ENCODE measurements at places on chromosomes 12 and 14.

DNA sequence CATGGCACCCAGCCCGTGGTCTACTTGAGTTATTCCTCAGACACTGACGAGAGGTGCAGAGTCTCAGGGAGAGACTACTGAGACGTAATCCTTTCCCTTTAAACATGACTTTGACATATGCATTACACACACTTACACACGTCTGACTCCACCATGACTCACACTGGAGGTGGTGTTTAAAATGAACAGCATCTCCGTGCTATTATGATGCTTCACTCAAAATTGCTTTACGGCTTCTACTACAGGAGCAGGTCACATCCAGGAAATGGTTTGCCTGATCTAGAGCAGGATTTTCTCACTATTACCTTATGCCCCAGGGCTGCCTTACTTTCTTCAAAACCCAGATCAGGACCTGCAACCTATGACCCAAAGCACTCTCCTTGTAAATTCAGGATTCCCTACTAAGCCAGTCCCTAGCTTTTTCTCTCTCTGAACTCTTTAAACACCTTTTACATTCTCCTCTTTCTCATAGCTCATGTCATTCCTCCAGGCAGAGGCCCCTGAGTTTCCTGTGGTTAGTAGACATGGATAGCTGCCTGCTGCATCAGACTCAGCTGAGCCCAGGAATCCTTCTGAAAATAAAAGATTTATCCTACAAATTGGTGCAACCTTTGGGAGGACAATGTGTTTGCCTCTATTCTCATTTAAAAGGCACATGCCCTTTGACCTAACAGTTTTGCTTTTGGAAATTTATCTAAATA lies 31.2 kb downstream of the TMCC3 start:
- DNase-seq = no peak

GRCh38 chr14:60003991-60004390 lies 84.0 kb downstream of the LRRC9 start:
- DNase-seq = no peak

DNA sequence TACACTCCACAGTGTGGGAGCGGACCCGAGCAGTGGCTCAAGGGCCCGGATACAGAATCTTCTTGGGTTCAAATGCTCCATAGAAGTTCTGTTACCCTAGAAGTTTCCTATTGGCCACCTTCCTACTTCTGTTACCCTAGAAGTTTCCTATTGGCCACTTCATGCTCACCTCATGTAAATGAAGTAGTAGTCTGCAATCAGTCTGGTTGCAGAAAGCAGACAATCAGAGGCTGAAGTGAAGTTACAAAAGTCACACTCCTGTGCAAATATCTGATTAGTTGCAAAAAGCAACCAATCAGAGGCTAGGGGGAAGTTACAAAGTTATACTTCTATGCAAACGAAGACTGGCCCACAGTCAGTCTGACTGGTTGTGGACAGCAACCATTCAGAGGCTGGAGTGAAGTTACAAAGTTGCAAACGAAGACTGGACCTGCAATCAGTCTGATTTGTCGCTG lies 77.8 kb upstream of the CPNE8 start:
- DNase-seq = no peak

DNA sequence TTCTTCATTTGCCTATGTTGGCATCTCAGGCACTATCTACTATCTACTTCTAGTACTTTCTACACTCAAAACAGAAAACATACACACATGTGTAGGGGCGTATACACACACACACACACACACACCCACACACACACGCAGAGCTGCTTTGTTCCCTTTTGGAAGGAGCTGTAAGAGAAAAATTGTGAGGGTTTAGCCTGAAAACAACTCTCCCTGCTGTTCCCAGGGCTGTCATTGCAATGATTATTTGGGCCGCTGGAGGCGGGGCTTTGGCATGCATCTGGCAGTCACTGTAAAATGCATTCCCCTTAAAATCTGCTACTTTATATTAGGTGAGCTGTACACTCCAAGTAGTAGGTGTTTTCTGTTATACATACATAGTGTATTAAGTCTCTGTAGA lies 29.1 kb upstream of the SLC38A2 start:
- no peak for DNase-seq

- no peak for DNase-seq
These were observed 128.4 kb downstream of the FOXA1 start for GRCh38 chr14:37466623-37467088.

- DNase-seq = no peak
These were observed 16.8 kb downstream of the ATP5MC2 start for GRCh38 chr12:53659011-53659551.

- DNase-seq = peak; percentile 66
These were observed at the start of gene ZFHX2 for GRCh38 chr14:23551266-23552028. TSS of gene ZFHX2 (minus strand) at chr14:23551765. CDS start at chr14:23535325, 16,440 bp downstream.

GRCh38 chr12:82730953-82731459 lies 44.3 kb downstream of the TMTC2 start:
- DNase-seq = no peak

GRCh38 chr12:90652280-90652679 lies 302.7 kb downstream of the CCER1 start:
- no peak for DNase-seq

DNA sequence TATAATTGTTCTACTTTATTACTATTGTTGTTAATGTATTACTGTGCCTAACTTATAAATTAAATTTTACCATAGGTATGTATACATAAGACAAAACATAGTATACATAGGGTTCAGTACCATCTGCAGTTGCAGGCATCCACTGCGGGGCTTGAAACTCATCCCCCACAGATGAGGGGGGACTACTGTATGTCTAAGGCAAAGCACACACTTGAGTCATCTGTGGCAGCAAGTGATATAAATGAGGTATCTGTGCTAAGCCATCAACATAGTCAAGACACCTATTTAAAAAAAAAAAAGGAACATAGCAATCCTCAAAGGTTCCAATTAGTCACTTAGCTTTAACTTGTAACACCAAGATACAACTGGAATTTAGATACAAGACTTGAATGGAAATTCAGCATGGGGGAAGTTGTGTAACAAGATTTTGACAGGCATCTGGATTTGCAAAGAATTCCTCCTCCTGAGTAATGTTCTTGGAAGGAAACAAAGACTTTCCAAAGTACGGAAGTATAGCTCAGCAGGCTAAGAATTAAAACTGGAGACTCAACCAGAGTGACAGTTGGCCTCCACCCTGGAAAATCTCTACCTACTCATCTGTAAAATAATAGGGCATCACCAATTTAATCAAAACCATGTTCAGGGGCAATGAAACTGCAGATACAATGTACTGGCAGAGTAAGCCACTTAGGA lies 14.9 kb downstream of the DCAF5 start:
- no peak for DNase-seq

DNA sequence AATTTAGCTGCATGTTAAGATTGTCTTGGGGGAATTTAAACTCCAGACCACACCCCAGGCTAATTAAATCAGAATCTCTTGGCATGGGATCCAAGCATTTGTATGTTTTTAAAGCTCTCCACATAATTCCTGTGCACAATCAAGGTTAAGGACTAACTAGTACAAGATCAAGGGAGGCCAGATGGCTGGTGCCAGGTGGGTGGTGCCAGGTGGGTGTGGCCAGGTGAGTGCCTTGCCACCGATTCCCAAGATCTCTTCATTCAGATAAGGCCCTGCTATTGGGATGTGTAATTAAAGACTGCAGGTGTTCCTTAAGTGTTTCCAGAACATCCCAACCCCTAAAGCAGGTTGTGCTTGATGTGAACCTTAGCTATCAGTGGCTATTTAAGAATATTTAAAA lies 75.1 kb downstream of the NRXN3 start:
- DNase-seq = no peak

GRCh38 chr12:67909091-67909531 lies 80.1 kb upstream of the IFNG-AS1 start:
- no peak for DNase-seq

DNA sequence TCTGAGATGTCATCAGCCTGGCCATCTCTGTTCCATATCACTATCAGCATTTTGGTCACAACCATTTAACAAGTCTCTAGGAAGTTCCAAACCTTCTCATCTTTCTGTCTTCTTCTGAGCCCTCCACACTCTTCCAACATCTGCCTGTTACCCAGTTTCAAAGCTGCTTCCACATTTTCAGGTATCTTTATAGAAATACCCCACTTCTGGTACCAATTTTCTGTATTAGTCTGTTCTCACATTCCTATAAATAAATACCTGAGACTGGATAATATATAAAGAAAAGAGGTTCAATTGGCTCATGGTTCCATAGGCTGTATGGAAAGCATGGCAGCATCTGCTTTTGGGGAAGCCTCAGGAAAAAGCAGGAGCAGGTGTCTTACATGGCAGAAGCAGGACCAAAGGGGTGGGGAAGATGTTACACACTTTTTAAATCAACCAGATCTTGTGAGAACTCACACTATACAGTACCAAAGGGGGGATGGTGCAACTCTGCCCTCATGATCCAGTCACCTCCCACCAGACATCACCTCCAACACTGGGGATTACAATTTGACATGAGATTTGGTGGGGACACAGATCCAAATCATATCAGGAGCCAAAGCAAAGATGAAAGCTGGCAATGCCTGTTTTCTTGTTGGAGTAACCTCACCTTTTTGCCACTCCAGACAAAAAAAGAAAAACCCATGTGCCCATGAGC lies 37.4 kb downstream of the CREBL2 start:
- no peak for DNase-seq

GRCh38 chr14:55117803-55118441 lies 11.1 kb upstream of the LGALS3 start:
- DNase-seq = no peak

DNA sequence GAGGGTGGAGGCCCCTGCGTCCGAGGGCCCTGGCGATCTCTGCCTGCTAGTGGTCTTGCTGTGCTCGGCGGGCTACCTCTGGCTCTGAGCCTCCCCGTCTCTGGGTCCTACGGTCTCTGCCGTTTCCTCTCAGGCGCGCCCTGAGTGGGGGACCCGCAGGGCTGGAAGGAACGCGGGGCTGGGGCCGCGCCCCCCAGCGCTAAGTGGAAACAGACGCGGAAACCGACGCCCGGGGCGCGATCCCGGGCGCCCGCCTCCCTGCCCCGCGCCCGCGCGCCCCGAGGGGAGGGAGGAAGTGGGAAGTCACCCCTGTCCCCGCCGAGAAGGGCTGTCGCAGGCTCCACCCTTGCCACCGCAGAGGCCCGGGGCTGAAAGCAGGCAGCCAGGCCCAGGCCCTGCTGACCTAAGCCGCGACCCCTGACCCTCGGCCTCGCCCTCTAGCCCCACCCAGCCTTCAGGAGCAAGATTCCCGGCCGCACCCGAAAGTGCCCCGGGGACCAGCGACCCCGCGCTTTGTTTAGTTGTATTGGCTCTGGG lies 831 bp downstream of the CRIP1 start:
- DNase-seq = peak; percentile 66

GRCh38 chr14:33993246-33993645 lies 42.4 kb upstream of the EGLN3 start:
- DNase-seq = no peak

DNA sequence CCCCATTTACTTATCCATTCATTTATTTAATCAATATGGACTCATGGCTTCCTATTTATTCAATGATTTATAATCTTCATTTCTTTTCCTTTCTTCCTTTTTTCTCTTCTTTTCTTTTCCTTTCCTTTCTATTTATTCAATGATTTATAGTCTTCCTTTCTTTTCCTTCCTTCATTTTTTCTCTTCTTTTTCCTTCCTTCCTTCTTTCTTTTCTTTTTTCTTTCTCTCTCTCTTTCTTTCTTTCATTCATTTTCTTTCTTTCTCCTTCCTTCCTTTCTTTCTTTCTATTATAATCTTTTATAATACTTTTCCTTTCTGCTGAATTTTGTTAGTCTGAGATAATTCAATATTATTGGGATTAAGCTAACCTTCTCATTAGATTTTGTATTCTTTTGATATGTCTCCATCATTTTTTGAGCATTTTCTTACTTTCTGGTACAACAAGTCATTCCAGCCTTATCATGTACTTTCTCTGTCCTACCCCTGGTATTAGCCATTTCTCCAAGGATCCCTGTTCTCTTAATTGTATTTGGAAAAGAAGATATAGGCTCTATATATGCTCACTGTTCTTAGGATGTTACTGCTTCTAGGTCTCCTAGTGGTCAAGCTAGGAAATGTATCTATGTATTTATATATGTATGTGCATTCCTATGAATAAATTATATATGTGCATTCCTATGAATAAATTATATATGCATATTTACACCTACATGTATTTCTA lies 12.1 kb downstream of the LACRT start:
- no peak for DNase-seq

- DNase-seq = no peak
These were observed 157.2 kb downstream of the PAX9 start for GRCh38 chr14:36818794-36819384.

DNA sequence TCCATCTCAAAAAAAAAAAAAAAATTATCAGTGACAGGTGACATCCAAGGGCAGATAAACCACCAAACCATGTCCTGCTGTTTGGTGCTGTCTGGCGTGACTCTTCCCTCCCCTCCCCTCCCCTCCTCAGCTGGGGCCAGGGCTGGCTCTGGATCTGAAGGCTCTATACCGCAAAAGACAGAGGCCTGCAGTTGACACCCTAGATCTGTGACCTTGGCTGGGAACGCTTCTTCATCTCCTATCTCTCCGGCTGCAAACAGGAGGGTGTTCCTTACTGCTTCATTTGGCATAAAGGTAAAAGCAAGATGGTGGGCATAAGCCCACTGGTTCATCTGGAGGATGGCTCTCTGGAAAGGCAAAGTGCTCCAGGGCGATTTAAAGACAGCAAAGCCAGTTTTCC lies 126.8 kb upstream of the PRMT8 start:
- DNase-seq = no peak

DNA sequence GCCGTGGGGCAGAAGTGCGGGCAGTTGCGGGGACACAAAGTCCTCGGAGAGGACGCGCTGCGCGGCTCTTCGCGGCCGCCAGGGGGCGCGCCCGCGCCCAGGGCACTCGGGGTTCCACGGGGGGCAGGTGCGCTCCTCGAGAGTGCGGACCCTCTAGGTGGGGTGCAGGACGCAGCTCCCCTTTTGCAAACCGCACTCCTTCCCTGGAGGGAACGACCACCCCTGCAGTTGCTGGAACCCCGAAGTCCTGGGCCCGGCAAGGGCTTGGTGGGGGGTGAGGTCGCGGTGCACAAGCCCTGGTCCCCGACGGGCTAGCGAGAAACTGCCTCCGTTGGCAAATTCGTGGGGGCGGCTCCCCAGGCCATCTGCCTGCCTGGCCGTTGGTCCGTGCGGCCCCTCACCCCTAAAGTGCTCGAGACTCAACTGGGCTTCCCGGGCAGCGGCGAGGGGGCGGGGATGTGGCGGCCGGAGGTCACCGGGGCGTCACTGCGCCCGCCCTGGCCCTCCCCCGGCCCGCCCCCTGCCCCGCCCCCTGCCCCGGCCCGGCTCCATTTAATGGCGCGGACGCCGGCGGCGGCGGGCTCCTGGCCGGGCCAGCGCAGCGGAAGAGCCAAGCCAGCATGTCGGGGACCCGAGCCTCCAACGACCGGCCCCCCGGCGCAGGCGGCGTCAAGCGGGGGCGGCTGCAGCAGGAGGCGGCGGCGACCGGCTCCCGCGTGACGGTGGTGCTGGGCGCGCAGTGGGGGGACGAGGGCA lies at the start of gene ADSS1:
Gene ADSS1 (plus strand): TSS at position 579 of the 756 bp plus-strand sequence. CDS start 42 bp downstream, at position 621.
- peak; percentile 44 for DNase-seq

- DNase-seq = no peak
These were observed 232.2 kb downstream of the NUAK1 start for GRCh38 chr12:105906561-105906960.

DNA sequence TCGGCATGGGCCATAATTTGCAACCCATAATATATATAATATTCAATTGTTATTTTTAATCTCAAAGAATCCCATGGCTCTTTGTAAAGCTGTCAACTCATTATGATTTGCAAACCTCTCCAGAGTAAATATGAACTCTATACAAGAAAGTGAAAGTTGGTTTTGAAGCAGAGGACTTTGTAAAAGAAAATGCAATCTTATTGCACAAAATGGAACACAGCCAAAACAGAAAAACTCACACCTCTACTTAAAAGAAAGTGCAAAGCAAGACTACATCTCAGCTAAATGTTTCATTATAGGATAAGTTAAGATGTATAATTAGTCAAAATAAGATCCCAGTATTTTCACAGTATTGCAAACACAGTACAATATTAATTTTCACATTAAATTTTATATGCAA lies 111.2 kb upstream of the FLRT2 start:
- no peak for DNase-seq
